ENCODE measurements at places on chromosomes 1 and 21.

DNA sequence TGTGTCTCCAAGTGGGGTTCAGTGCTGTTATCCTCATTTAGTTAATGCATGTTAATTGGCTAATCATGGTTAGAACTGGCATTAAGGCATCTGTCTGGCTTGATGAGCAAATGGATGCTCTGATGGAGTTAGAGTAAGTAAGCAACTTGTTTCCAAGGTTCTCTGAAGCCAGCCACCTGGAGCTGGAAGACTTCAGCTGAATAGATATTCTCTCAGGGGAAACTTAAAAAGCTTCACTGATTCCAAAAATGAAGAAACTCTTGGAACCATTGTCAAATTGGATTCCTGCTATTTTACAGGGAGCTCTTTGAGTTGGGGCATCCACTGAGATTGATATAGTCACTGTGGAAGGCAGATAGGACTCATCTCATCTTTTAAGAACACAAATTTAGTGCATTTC is 118.9 kb downstream of the CACHD1 start:
- no peak for DNase-seq

DNA sequence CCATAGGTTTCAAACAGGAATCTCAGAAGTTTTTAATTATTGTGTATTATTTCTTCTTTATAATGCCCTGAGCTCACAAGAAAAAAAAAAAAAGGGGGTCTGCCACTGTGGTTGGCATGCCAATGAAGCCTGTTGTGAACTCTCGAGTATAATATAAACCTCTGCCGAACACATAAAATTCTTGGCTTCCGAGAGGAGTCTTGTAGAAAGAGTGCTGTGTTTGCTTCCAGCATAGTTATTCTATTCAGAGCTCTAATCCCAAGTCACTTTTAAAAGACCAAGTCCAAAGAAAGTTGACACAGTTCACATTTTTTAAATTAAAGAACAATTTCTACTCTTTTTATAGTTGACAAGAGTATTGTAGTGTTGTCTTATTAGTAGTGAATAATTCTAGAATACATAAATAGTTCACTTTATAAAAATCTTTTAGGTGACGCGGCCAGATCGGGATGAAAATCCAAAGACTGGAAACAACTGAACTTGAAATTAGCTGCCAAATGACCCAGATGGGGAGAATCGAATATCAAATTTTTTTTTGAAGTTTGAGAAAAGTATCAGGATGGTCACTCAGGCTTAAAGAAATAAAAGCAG is 293.2 kb downstream of the DUSP10 start:
- no peak for DNase-seq

- no peak for DNase-seq
Measured at GRCh38 chr1:246592695-246593094, 26.4 kb downstream of the CNST start.

- DNase-seq = no peak
Measured at GRCh38 chr1:61085206-61085982, 3.0 kb downstream of the NFIA start.

- DNase-seq = no peak
Measured at GRCh38 chr1:148372731-148373130, 110.4 kb downstream of the PPIAL4G start.

- no peak for DNase-seq
Measured at GRCh38 chr1:60832367-60832766, 250.0 kb upstream of the NFIA start.

DNA sequence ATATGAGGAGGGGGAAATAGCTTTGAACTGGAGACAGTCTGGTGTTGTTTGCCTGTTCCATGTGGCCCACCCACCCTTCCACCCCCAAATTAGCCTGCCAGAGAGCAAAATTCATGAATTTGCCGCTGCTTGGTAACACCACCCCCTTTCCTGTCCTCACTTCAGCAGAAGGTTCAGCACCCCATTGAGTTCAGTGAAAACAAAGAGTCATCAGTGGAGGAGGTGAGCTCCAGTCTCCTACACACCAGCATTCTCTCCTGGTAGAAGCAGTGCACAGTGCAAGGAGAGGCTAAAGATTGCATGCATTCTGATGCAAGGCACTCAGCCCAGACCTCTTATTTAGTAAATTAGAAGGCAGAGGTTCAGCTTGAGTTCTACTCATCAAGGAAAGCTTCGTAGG is 99.7 kb upstream of the DYNLT5 start:
- no peak for DNase-seq

- DNase-seq = no peak
Measured at GRCh38 chr1:58769809-58770320, 14.0 kb downstream of the JUN start.

DNA sequence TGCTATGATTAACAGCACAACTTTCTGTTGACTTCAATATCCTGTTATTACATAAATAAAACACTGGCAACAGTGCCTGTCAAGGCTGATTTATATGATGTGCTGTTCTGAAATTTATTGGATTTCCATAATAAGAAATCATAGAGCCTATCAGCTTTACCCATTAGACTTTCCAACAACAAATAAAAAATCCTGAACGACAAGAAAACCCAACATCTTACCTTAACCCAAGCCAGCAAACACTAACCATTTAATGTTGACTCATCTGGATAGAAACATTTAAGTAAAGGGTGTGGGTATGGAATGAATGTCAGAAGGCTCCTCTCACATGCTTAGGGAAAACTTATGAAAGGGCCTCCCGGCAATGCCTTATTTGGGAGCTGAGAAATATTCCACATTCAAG is 165.1 kb downstream of the SLC45A1 start:
- no peak for DNase-seq

GRCh38 chr1:151908228-151908691 is 1.1 kb downstream of the THEM4 start:
- DNase-seq = no peak

- DNase-seq = no peak
Measured at GRCh38 chr1:21220815-21221214, 44.1 kb upstream of the EIF4G3 start.

DNA sequence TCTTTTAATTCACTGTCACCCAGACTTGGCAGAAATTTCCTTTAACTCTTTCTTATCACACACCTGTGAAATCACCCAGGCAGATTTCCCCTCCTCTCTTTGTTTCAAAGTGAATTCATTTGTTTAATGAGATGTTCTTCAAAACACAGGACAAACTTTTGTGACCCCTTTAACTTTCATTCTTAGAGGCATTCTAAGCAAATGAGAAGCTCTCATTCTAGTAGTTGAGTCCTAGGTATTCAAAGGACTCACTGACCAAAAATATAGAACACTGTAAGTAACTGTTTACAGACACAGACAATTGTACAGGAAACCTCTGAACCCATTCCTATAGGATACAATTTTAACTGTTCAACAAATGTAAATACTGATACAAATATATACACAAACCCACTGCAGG is 16.9 kb downstream of the LRRC8C start:
- no peak for DNase-seq

- no peak for DNase-seq
Measured at GRCh38 chr1:225766967-225767633, 10.5 kb upstream of the SRP9 start.

DNA sequence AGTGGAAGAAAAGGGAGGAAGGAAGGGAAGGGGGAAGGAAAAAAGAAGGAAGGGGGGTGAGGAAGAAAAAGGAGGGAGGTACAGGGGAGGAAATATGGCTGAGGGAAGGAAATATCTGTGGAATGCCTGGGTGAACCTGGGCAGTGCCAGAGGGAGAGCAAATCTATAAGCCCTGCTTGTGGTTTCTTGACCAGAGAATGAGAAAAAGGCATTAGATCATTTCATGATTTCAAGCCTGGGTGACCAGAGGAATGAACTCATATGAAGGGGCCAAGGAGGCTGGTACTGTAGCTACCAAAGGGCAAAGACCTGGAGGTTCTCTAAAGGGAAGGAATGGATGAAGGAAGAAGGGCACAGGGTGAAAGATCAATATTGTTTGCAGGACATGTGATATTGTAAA is 31.4 kb downstream of the GNG12 start:
- no peak for DNase-seq

- peak; percentile 12 for DNase-seq
Measured at GRCh38 chr1:182662121-182662890, 22.1 kb downstream of the RGS8 start.

DNA sequence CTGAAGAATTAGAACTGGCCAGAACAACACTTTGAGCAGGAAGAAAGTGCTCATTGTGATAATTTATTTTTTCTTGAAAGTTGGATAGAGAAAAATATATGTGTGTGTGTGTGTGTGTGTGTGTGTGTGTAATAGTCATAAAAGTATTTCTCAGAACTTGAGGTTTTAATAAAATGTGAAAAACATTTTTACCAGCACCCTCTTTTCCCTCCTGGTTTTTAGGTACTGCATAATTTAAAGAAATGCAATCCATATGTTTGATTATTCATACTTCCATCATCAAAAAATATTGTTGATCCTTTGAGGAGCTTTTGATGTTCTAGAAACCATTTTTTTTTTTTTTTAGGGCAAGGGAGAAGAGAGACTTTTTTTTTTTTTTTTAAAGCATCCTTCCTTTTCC is 66.8 kb upstream of the JUN start:
- DNase-seq = no peak

DNA sequence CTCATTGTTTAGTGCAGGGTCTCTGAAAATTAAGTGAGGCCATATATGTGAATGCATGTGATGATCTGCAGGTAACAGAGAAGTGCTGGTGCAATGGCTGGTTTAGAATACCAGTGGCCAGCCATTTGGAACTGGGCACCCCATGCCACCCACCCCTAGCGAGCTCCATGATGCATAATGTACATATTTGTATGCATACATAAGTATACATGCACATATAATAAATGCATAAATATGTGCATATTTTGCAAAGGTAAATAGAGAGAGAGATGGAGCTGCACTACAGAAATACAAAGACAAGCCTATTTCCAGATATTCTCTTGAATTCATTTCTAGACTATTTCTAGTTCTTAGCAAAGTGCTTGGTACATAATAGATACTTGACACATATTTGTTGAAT is 68.5 kb upstream of the IGSF21 start:
- DNase-seq = no peak

GRCh38 chr1:203183828-203184227 is 2.7 kb downstream of the CHI3L1 start:
- DNase-seq = no peak

GRCh38 chr1:244672946-244673682 is 20.2 kb downstream of the DESI2 start:
- no peak for DNase-seq

DNA sequence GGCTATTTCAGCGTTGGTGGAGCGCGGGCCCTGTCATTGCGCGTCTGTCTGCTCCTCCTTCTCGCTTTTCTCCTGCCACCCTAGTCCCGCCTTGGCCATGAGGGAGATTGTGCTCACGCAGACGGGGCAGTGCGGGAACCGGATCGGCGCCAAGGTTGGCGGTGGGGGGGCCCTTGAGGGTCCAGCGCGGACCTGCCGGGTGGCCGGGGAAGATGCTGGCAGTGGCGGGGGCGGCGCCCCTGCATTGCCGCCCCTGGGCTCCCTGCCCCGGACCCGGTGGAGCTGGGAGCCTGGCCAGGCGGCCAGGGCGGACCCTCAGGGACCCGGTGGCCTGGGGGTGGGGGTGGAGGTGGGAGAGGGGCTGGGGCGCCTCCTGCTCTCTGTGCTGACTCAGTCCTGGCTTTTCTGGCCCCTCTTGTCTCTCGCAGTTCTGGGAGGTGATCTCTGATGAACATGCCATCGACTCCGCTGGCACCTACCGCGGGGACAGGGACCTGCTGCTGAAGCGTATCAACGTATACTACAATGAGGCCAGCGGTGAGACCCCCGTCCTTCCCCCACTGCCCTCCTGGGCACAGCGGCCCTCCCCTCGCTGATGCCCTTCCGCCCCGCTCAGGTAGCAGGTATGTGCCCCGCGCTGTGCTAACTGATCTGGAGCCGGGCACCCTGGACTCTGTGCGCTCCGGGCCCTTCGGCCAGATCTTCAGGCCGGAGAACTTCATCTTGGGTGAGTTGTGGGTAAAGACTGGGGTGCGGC is 58.3 kb upstream of the MAP1LC3C start:
- DNase-seq = no peak

DNA sequence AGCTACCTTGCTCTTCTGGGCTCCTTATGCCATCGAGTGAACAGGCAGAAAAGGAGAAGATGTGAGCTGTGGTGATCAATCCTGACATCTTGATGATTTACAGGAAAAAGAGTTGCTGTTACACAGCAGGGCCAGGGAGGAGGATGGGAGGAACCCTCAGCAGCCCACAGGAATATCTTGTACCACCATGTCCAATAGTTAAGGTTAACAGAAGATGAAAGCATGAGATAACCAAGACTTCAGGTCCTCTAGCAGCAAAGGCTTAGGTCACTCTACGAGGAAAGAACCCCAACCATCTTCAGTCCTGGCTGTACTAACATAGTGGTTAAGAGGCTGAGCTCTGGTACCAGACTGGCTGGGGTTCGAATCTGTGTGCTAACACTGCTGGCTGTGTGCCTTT is 12.1 kb upstream of the SELENBP1 start:
- DNase-seq = no peak

GRCh38 chr1:171935664-171936063 is 94.4 kb downstream of the DNM3 start:
- DNase-seq = no peak

DNA sequence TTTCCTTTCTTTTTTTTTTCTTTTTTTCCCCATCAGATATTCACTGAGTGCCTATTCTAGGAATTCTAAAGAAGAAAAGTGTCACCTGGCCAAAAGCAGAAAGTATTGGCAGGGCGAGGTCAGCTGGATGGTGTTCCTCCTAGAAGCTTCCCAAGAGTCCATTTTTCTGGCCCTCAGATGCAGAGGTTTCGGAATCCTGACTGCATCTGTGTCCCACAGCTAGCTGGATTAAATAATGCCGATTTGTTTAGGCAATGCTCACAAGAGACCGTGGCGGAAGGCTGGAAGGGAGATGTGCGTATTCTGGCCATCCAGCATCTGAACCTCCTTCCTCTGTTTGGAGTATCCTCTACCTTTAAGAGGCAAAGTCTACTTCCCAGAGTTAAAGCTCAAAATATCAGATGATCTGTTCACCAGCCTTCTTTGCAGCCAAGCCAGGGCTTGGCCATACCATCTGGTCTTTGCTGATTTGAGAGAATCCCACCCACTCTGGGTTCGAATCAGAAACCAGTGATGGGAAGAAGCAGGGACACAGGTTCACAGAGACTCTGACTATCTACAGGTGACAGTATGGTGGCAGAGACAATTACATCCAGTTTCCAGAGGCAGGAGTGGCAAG is 5.4 kb upstream of the TENT5C start:
- DNase-seq = no peak

DNA sequence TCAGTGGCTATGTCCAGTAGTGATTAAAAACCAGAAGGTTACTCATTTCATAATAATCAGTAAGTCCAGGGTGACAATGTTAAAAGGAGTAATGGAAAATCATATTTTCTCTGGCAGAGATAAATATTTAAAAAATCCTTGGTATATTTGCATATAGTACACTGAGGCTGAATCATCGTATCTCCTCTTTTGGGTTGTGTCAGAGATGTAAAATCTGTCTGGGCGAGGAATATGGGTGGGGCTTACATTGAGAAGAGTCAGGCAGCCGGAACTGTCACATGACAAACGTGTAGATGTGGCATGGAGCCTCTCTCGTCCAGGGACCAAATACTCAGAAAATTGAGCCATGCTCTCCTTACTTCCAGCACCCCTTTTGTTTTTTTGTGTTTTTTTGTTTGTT is 120.9 kb downstream of the FMN2 start:
- DNase-seq = no peak

All from endothelial cell (in vitro differentiated cells).